ENCODE measurements at places on chromosomes 6 and 20.

DNA sequence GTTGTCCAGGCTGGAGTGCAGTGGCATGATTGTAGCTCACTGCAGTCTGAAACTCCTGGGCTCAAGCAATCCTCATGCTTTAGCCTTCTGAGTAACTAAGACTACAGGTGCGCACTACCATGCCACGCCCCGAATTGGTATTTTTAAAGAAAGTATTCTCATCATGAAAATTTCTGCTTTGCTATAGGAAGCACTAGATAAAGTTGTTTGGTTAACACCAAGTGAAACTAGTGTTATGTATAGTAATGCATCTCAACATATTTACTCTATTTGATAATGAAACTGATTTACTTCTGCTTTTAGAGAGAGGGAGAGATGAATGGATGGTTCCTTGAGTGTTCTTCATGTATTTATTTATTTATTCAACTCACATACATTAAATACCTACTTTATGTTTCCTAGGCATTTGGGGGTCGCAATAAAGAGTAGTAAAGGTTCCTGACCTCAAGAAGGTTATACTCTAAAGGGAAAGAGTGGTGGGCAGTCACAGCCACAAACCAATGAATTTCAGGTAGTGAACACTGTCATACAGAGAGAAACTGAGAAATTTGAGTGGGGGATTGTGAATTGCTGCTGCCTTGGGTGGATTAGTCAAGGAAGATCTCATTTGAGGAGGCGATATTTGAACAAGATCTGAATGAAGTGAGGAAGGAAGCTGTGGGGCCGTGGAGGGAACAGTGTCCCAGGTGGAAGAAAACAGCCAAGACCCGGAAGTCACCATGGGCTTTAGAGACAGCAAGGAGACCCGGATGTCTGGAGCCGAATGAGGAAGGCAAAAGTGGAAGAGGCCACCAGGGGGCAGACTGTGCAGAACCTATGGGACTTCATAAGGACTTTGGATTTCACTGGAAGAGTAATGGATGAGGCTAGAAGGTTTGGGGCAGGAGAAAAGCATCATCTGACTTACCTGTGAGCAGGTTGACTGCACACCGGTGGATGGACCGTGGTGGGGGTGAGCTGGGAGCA lies 185.6 kb downstream of the TSHZ2 start:
- DNase-seq: peak; percentile 23

- DNase-seq: no peak
These were observed 52.7 kb downstream of the LYRM4 start for GRCh38 chr6:5208057-5208456.

DNA sequence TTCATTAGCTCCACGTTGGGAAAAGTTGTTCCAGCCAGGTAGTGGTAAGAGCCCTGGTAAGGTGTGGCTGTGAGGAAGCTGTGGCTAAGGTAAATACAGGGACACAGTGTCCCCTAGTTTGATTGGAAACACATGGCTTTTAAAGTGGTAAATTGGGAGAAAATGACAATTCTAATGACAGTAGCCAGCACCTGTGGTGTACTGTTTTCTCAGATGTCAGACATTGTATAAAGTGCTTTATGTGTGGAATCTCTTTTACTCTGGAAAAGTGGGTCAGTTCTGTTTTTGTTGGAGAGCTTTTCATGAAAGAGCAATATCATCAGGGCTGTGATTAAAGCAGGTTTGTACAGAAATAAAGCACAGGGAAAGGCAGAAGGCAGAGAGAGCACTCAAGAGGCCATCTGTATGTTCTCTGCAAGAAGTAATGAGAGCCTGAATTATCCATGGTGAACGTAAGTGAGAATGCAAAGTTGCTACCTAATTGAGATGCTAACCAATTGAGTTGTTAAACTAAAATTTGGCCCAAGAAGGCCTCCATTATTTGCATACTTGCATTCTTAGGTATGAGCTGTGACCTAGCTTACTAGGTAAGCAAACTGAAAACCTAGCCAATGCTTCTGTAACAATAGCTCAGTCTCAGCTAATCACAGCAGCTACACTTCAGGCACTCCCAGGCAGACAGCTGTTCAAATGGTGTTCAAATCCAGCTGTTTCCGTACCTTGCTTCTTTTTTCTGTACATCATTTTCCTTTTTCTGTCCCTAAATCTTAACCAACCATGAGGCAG lies 28.2 kb downstream of the MRAP2 start:
- peak; percentile 79 for DNase-seq

DNA sequence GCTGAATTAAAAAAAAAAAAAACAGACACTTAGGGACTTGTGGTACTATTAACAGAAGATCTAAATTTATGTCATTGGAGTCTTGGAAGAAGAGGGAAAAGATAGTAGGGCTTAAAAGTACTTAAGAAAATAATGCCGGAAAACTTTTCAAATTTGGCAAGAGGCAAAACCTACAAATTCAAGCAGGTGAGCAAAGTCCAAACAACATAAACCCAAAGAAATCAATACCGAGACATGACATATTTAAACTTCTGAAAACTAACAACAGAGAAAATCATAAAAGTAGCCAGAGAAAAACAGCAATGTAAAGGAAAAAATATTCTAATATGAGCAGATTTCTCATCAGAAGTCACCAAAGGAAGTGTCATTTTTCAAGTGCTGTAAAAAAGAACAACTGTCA lies 44.4 kb downstream of the EPM2A start:
- no peak for DNase-seq

DNA sequence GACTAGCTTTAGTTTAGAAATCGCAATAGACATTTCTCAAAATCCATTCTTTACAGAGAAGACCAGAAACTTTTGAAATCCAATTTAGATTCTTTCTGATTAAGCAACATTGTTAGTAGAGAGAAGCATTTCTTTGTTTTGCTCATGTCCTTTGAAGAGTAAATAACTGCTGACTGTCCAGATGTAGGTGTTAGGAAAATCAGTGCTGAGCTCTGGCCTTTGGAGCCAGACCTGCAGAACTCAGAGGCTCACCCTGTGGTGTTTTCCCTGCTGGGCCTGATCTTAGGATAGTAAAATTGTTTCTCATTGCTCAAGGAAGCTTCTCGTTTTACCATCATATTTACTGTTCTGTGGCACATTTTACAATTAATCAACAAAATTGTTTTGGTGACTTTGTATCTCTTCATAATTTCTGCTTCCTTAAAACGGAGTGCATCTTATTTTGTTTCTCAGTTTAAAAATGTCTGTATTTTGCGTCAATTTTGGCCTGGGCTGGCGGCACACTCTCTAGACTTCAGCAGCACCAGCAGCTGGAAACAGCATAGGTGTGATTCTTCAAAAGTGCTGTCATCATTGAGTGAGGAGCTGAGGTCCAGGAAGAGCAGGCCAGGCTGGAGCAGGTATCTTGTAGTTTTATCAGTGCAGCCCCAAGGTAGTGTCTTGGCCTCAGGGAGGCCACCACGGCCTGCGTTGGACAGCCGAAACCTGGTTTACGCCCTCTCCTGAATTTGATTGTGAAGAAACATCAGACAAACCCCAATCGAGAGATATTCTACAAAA lies 8.3 kb upstream of the ZDHHC14 start:
- no peak for DNase-seq

- no peak for DNase-seq
These were observed 284.9 kb downstream of the PRKN start for GRCh38 chr6:162442687-162443086.

GRCh38 chr6:161137320-161137719 lies 136.5 kb downstream of the AGPAT4 start:
- DNase-seq: no peak

GRCh38 chr20:53448875-53449274 lies 144.8 kb downstream of the ZNF217 start:
- peak; percentile 71 for DNase-seq

GRCh38 chr20:13265941-13266340 lies 44.9 kb downstream of the ISM1 start:
- DNase-seq: no peak

DNA sequence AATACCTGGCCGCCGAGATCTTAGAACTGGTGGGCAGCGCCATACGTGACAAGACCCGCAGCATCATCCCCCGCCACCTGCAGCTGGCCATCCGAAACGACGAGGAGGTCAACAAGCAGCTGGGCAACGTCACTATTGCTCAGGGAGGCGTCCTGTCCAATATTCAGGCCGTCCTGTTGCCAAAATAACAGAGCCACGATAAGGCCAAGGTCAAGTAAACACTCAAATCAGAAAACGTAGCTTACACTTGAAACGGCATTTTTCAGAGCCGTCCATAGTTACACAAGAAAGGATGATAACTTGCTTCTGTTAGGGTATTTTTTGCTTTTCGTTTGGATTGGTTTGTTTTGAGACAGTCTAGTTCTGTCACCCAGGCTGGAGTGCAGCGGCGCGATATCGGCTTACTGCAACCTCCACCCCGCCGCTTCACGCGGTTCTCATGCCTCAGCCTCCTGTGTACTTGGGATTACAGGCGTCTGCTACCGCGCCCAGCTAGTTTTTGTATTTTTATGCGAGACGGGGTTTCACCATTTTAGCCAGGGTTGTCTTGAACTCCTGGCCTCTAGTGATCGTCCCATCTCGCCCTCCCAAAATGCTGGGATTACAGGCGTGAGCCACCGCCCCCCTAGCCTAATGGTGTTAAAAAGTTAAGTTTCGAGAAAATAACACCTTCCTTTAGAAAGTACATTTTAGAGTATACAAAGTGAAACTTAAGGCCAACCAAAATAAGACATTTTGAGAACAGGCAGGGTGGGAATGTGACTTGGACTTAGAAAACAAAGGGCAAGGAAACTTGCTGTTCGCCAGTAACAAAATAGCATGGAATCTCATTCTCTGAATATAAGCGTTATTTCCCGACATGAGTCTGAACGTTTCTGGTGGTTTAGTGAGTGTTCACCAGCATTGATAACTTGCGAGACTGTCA lies 42.8 kb upstream of the HFE start:
- DNase-seq: no peak

DNA sequence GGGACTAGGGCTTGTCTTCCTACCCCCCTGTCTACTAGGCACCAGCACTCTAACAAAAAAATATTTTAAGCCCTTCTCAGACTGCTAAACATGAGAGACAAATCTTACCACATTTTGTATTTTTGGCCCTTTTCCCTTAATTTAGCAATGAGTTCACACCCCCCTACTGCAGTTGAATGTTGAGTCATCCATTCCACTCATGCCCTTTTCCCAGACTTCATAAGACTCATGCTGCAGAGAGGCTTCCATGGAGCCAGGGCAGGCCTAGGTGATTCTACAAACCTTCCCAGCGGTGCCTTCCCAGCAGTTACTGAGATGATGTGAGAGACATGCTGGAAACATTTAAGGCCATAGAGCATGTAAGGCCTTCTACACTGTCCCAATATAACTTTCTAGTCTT lies 53.9 kb downstream of the PXDC1 start:
- no peak for DNase-seq

DNA sequence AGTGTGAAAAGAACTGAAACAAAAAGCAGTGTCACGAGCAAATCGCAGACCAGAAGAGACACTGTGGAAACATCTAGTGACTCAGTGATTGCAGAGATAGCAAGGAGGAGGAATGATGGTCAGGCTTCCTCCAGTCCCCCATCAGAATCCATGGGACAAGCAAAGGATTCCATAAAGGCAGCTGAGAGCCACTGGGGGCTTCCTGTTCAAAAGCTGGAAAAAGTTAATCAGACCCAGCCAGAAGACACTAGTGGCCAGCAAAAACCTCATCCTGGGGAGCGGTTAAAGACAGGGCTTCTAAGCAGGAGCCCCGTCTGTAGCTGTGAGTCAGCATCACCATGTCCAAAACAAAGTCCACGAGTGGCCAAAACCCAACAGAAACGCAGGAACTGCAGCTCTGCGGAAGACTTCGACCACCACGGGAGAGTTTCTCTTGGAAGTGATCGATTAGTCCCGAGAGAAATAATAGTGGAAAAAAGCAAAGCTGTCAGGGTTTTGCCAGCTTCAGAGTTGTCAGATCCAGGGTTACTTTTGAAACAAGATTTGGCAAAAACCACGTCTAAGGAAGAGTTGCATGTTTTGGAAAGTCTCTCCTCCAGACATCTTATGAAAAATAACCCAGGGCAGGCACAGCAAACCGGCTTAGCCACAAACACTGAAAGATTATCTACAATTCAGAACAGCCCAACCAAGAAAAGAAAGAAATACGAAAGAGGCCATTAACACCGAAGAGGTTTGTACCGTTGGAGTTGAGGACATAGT lies 51.0 kb downstream of the JAG1 start:
- no peak for DNase-seq

- DNase-seq: peak; percentile 37
These were observed 23.5 kb downstream of the EIF2S2 start for GRCh38 chr20:34088305-34089174.

- no peak for DNase-seq
These were observed 40.6 kb upstream of the PCMTD2 start for GRCh38 chr20:64214952-64215351.

DNA sequence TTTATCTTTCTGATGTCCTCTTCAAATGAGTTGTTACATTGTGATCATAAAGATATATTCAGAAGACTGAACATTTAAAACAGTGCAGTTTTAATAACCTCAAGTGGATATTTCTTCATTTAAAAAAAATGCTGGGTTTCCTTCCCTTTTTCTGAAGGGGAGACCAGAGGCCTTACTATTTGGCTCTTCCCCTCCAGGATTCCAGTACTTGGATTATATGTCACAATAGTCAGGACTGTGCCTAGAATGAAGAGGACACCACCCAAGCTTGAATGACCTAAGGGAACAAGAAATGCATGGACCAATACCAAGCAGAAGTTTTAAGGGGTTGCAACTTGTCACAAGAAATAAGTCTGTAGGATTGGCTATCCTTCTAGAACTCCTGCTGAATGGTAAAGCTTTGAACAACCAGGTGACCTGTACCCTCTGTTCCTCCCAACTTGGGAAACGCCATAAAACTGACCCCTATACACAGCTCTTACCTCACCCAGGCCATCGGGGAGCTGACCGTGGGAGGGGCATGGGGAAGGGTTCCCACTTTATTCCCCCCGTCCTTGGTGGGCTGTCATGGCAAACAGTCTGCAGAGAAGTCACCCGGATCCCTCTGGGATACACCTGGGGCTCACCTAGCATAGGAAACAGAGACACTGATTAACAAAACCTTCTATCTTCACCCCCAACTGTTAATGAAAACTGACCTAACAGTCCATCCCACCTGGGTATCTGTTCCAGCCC lies 2.0 kb downstream of the FRS3 start:
- DNase-seq: no peak

GRCh38 chr6:76510489-76510888 lies 438.0 kb upstream of the IMPG1 start:
- DNase-seq: no peak

GRCh38 chr6:32195902-32196681 lies 3.6 kb upstream of the GPSM3 start:
- peak; percentile 77 for DNase-seq

DNA sequence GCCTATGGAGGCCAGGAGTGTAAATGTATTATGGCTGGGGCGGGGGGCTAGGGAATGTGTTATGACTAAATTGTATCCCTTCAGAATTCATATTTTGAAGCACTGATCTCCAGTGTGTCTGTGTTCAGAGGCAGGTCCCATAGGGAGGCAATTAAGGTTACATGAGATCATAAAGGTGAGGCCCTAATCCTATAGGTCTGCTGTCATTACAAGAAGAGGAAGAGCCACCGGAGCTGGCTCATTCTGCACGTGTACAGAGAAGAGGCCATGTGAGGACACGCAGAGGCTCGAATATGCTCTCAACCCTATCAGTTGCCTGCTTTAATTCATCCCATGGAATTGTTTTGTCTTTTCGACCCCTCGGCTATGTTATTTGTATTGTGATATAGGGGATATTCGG lies 76.9 kb downstream of the VTA1 start:
- peak; percentile 34 for DNase-seq
